ENCODE measurements at places on chromosomes 13 and 19.

DNA sequence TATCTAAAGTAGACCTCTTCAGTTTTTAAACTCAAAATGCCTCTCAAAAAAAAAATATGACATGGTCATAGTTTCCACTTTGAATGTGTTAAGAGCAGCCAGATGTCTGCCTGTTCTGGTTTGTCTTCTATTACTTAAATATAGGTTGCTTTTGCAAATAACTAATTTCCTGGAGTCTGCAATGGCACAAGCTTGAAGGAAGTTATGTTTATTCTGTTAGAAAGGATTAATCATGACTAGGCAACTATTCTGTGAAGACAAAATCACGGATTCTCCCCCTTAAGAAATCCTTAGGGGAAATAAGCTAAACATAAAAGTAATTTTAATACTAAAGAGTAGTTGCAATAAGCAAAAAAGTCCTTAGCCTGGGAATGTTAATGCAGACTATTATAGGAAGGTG is 26.3 kb downstream of the SKA3 start:
- no peak for DNase-seq

DNA sequence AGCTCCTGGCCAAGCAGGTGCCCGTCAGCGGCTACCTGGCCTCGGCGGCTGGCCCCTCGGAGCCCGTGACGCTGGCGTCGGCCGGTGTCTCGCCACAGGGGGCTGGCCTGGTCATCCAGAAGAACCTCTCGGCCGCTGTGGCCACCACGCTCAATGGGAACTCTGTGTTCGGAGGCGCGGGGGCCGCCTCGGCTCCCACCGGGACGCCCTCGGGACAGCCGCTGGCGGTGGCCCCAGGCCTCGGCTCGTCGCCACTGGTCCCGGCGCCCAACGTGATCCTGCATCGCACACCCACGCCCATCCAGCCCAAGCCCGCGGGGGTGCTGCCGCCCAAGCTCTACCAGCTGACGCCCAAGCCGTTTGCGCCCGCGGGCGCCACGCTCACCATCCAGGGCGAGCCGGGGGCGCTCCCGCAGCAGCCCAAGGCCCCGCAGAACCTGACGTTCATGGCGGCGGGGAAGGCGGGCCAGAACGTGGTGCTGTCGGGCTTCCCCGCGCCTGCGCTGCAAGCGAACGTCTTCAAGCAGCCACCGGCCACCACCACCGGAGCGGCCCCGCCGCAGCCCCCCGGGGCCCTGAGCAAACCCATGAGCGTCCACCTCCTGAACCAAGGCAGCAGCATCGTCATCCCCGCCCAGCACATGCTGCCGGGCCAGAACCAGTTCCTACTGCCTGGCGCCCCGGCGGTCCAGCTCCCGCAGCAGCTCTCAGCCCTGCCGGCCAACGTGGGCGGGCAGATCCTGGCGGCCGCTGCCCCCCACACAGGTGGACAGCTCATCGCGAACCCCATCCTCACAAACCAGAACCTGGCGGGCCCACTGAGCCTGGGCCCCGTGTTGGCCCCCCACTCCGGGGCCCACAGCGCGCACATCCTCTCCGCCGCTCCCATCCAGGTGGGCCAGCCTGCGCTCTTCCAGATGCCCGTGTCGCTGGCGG is 33.0 kb upstream of the EHD2 start:
- no peak for DNase-seq

DNA sequence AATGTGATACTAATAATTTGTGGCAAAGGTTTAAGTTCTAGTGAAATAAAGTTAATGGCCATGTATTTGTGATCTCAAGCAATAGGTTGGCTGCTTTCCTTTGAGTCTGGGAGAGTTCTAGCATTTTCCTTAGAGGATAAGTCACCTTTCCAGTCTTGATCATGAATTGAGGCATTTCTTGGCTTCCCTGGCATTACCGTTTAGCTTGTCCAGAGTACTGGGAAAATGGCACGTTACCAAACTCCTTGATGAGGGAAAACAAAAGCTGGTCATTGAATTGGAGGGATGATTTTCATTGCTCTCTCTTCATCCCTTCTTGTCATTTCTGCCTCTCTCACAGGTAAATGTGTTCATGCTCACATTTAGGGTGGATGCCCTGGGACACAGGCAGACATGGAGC is 34.0 kb upstream of the SPRY2 start:
- no peak for DNase-seq

- no peak for DNase-seq
These were observed 25.9 kb upstream of the MPHOSPH8 start for GRCh38 chr13:19607523-19608078.

DNA sequence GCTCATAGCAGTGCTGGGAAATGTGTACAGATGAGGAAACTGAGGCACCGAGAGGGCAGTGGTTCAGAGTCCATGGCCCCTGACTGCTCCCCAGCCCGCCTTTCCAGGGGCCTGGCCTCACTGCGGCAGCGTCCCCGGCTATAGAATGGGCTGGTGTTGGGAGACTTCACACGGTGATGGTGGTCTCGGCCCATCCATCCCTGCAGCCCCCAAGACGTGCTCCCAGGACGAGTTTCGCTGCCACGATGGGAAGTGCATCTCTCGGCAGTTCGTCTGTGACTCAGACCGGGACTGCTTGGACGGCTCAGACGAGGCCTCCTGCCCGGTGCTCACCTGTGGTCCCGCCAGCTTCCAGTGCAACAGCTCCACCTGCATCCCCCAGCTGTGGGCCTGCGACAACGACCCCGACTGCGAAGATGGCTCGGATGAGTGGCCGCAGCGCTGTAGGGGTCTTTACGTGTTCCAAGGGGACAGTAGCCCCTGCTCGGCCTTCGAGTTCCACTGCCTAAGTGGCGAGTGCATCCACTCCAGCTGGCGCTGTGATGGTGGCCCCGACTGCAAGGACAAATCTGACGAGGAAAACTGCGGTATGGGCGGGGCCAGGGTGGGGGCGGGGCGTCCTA is 15.9 kb downstream of the LDLR start:
- DNase-seq = no peak

DNA sequence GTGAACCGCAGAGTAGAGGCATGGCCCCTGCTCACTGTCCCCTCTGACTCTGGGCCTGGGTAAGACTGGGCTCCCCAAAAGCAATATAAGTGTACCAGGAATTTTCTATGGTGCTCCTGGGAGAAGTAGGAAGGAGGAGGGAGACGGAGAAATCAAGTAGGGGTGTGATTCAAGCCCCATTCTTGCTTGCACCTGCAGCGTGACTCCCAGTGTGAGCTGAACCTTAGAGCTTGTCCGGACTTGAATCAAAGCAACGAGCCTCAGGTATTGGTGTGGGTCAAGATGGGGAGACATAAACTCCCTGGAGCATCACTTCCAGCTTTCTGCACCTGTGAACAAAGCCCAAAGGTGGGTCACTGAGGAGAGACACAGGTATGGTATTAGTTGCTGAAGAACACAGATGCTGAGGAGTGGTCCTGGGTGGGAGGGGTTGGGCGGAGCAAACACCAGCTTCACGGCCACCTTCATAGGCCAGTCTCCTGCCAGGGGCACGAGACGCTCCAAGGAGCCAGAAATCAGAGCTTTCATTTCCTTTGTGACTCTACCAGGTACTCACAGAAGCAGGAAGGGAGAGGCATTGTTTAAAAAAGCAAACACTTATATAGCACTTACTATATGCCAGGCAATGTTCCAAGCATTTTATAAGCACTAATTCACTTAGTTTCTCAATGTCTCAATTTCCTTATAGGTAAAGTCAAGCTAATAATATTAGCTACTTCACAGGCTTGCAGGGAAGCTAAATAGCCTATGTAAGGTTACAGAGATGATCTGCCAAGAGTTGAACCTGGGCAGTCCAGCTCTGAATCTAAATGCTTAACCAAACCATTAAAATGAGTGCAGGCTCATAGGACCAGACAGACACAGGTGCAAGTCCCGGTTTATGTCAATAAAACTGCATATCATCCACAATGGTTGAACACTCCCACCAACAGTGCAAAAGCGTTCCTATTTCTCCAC is 775.3 kb downstream of the UQCRFS1 start:
- DNase-seq = no peak

DNA sequence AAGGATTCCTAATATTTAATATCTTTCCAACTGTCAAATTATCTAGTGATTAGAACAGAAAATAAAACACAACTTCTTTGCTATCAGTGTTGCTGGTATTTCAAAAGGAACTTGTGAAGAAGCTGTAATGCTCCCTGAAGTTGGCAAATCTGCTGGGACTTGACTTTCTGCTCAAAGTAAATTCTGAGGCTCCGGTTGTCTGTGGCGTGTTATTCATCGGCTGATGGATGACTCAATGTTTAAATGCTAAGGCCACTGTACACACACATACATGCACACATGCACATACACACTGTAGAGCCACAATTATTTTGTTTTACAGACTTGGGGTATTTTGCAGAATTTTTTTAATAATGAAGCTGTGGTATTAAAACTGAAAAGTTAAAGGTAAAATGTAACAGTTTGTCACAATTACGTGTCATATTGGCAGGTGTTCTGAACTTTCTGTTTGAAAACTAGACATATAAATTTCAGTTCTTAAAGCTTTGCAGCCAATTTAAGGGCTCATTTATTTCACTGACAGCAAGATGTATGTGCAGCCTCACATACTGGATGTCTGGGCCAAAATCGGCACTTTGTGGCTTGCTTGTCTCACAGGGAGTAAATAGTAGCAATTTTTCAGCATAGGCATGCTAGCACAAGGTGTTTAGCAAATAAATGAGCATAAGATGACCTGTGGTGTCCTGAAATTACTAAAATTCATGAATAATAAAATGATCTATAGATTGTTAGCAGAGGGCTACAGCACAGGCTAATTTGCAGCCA is 1691.7 kb upstream of the PCDH20 start:
- DNase-seq = no peak

- no peak for DNase-seq
These were observed 401.1 kb upstream of the SPRY2 start for GRCh38 chr13:80742033-80742432.

- DNase-seq = no peak
These were observed at the start of gene MUC16 for GRCh38 chr19:9009935-9010651. Gene MUC16, minus strand, starts transcription at chr19:9010409.

DNA sequence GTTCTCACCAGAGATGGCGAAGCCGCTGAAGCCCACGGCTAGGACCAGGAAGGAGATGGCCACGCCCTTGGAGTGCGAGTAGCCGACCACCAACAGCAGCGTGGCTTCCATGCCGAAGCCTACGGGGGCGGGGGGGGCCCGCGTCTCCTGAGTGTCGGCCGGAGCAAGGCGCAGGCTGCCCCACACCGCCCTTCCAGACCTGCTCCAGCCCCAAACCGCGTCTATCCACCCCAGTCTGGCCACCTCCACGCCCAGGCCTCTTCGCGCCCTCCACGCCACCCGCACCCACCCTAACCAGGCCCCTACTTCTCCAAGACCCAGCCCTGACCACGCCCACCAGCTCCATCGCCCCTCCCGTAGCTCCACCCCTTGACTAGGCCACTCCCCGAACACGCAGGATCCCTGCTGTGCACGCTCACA is 6.2 kb downstream of the GFY start:
- no peak for DNase-seq

GRCh38 chr19:50268041-50268440 is 61.1 kb downstream of the KCNC3 start:
- DNase-seq = no peak

DNA sequence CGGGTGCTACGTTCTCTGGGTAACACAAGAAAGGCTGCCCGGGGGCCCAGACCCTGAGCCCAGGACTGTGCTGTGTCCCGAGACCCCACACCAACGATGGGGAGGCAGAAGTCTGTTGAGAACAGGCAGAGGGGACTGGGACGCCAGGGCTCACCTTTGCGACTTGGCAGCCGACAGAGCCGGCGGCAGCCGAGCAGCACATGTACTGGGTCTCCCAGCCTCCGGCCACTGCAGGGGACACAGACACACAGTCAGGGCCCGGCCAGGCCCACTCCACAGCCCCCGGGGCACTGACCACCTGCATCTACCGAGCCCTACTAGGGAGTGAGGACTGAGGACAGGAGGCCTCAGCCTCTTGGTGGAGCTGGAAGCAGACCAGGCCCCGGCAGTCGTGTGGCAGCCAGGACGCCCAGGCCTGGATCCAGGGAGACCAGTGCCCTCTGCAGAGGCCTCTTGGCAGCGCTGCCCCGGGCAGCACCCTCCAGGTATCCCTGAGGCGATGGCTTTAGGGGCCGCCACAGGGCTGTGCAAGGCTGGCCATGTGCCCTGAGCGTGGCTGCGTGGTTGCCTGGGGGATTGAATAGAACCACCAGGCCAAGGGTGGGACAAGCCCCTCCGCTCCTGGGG is 5.6 kb upstream of the ATP8B3 start:
- no peak for DNase-seq

GRCh38 chr13:35478271-35479037 is 2.0 kb upstream of the MAB21L1 start:
- DNase-seq = no peak

- no peak for DNase-seq
These were observed 57.0 kb downstream of the RBM26 start for GRCh38 chr13:79349011-79349410.

DNA sequence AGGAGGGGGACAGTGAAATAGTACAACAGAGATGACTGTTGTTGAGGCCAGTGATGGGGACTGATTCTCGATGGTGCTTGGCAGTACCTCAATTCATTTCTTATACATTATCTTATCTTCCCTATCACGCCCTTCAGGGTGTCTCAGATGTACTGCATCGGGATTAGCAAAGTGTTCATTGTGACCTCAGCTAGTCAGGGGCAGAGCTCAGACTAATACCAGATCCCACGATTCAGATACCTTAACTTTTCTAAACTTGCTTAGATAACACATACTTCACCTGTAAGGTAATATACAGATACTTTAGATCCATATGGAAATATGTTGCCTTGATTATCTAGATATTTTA is 720.6 kb downstream of the EFNB2 start:
- no peak for DNase-seq

GRCh38 chr13:24511019-24511815 is 1.4 kb downstream of the PARP4 start:
- no peak for DNase-seq

GRCh38 chr13:40490086-40490758 is 176.2 kb downstream of the FOXO1 start:
- DNase-seq = no peak

- no peak for DNase-seq
These were observed 2.1 kb upstream of the PCDH8 start for GRCh38 chr13:52850396-52851136.

DNA sequence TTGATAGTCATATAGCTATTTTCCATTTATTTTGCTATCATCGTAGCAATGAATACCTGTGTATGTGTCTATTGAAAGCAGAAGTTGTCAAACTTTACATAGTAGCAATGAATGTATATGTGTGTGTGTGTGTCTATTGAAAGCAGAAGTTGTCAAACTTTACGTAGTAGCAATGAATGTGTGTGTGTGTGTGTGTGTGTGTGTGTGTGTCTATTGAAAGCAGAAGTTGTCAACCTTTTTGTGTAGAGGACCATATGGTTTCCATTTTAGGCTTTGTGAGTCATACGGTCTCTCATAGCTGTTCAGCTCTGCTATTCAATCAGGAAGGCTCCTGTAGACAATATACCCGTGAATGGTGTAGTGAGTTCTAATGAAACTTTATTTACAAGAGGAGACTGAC is 20.8 kb downstream of the NLRP4 start:
- DNase-seq = no peak

Measured in smooth muscle cell of the brain vasculature (primary cell).